ENCODE measurements at places on chromosomes 5 and 9.

GRCh38 chr5:95083606-95084005 is 201.3 kb downstream of the MCTP1 start:
- no peak overlapping the region for H3K27ac ChIP-seq
- DNase-seq: no peak
- no peaks in the 10 kb centered on the region for H3K36me3 ChIP-seq

DNA sequence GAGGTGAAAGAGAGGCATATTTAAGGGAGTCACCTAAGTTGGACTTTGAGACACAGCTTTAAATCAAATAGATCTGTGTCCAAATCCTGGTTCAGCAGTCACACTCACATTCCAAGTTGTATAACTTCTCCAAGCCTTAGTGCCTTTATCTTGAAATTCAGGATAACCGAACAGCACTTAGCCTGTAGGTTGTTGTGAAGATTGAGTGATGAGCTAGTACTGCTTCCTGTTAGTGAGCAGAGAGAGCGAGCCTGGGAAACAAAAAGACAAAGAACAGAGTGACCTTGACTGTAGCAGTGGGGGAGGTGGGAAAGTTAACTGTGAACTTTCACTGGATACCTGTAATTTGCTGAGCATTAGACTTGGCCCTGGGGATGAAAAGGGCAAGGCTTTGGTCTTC is 22.4 kb downstream of the MAML1 start:
- no peaks in the 10 kb centered on the region for H3K36me3 ChIP-seq
- H3K4me3 ChIP-seq: no peak overlapping the region
- H3K27ac ChIP-seq: no peak overlapping the region
- DNase-seq: no peak

DNA sequence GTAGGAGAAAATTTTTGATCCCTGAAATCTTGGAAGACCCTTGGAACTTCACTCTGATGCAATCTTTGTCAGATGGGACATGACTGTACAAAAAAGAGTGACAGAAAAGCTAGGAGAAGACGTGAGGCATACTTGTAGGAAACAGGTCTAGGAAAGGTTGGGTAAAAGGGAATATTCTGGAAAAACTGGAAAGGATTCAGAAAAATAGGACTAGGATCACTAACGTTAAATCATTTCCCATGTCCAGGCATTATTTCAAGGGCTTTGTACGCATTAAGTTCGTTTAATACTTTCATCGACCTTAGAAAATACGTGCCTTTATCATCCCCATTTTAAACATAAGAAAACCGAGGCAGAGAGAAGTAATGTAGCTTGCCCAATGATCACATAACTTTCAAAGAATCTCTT is 2.9 kb downstream of the ALDH1A1 start:
- no peak for DNase-seq
- H3K27me3 ChIP-seq: no peaks in the 10 kb centered on the region
- no peaks in the 10 kb centered on the region for H3K36me3 ChIP-seq
- peak overlapping the region; percentile 87 for H3K27ac ChIP-seq
- peaks cover 2% of the 10 kb centered on the region for H3K4me1 ChIP-seq

DNA sequence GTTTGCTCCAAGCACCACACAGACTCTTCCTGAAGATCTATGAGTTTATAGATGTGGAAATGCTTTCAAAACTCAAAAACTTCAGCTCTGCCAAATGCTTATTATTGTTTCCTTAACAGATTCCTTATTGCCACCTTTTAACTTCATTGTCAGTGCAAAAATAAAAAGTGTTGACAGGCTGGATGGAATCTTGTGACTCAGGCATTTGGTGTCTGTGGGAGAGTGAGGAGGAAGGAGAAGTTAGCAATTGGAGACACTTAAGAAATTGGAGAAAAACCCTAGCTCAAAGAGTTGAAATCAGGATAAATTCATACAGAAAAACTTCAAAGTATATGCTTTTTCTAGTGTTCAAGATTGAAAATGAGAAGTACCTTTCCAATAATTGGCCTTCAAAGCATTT is 140.6 kb upstream of the PUM3 start:
- no peak overlapping the region for H3K27ac ChIP-seq
- H3K36me3 ChIP-seq: no peaks in the 10 kb centered on the region
- no peaks in the 10 kb centered on the region for H3K4me1 ChIP-seq
- DNase-seq: no peak

DNA sequence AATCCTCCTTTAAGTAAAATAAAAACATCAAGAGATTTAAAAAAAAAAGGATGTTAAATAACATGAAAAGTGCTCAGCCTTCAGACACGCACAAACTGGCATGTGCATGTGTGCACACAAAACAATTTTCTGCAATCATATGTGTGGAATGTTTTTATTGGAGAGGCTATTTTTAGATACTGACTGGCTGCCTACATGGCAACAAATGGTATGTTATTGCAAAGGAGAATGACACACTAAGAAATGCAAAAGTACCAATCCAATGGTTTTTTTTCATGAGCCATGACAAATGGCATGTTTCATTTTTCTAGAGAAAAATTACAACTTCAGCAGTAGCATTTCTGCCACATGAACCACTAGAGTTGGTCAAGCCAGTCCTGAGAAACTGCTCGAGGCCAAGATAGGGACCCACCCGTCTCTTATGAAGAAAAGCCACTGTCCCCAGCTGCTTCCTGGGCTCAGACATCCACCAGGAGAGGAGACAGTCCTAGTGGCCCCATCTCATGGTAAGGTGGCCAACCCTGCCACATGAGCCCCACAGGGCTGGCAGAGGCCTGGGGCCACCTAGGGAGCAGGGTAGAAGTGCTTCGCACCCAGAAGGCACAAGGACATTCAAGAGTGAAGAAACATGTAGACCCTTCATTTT is 116.4 kb downstream of the MYO10 start:
- no peak overlapping the region for H3K27ac ChIP-seq
- no peak for DNase-seq
- no peaks in the 10 kb centered on the region for H3K4me1 ChIP-seq
- H3K27me3 ChIP-seq: no peaks in the 10 kb centered on the region
- H3K36me3 ChIP-seq: no peaks in the 10 kb centered on the region
- H3K4me3 ChIP-seq: no peak overlapping the region

DNA sequence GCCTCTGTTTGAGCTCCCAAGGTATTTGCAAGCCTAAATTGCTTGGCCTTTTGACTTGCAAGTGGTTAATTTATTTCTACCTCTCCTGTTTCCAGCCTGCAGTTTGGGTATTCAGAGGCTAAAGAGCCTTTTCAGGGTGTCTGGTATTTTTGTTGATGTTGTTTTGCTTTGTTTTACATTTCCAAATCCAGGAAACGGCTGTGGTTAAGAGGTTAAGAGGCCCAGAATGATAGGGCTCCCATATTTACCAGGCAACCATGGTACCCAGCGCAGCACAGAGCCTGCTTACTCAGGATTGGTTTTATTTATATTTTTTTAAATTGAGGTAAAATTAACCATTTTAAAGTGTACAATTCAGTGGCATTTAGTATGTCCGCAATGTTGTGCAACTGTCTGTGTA is 92.1 kb downstream of the PDZD2 start:
- H3K27ac ChIP-seq: no peak overlapping the region
- H3K27me3 ChIP-seq: no peaks in the 10 kb centered on the region

All from aorta (tissue), 5 donors.